ENCODE measurements at places on chromosomes 2 and 18. TPM values are rescaled to one million over a fixed set of nuclear protein-coding genes. Genes with fewer than 3 reads are reported as not detected.

DNA sequence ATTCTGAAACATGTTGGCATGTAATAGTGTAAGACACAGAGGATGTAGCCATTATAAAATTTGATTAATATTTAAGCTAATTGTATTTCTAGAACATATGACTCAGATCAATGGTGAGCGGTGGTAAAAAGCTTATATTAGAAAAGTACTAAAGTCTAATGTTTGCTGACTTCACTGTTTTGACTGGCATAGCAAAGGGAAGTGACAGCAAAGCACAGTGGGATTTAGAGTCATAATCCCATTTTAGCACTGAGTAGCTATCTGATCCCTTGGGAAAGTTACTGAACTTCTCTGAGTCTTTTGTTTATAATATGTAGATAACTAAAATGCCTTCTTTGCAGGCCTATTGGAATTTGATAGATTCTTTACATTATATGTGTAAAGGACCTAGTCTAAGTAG lies 60.4 kb downstream of the KIAA1328 start:
- H3K4me1 ChIP-seq = peaks cover 28% of the 10 kb centered on the region
- H3K27me3 ChIP-seq = no peaks in the 10 kb centered on the region
- no peak overlapping the region for H3K4me3 ChIP-seq
- H3K36me3 ChIP-seq = peaks cover 2% of the 10 kb centered on the region
- peak overlapping the region; percentile 10 for H3K27ac ChIP-seq

- H3K4me3 ChIP-seq = no peak overlapping the region
- peaks cover 3% of the 10 kb centered on the region for H3K4me1 ChIP-seq
- H3K27me3 ChIP-seq = no peaks in the 10 kb centered on the region
- DNase-seq = no peak
- H3K27ac ChIP-seq = no peak overlapping the region
Observed at GRCh38 chr2:9692456-9693195, 61.8 kb upstream of the YWHAQ start.

GRCh38 chr18:3238742-3239141 lies 8.9 kb upstream of the MYL12A start:
- H3K27ac ChIP-seq = no peak overlapping the region
- no peaks in the 10 kb centered on the region for H3K4me1 ChIP-seq
- no peak overlapping the region for H3K4me3 ChIP-seq
- no peaks in the 10 kb centered on the region for H3K36me3 ChIP-seq
- H3K27me3 ChIP-seq = no peaks in the 10 kb centered on the region

GRCh38 chr2:232854082-232854481 lies 16.0 kb upstream of the SNORC start:
- H3K36me3 ChIP-seq = peaks cover 51% of the 10 kb centered on the region
- peaks cover 27% of the 10 kb centered on the region for H3K4me1 ChIP-seq
- H3K4me3 ChIP-seq = no peak overlapping the region
- H3K27me3 ChIP-seq = no peaks in the 10 kb centered on the region
- no peak for DNase-seq

DNA sequence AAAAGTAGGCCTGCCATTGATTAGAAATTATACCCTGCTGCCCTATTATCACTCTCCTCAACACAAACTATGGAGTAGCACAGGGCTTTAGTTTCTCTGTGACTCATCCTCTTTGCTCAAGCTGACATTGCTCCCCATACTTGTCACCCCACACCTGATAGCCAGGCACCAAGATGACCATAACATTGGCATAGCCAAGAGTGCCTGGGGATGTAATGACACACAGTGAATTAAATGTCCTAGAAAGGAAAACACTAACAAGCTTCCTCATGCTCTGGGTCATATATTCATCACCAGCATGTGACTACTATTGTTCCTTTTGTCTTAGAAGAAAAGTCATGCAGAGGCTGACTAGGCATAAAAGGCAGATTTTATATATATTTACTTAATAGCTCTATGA lies 137.8 kb upstream of the RND3 start:
- H3K4me1 ChIP-seq = peaks cover 63% of the 10 kb centered on the region
- peaks cover 1% of the 10 kb centered on the region for H3K36me3 ChIP-seq
- no peak overlapping the region for H3K27ac ChIP-seq
- no peaks in the 10 kb centered on the region for H3K27me3 ChIP-seq
- no peak overlapping the region for H3K4me3 ChIP-seq
- DNase-seq = no peak

GRCh38 chr2:217738061-217738460 lies 264.7 kb downstream of the TNS1 start:
- peaks cover 22% of the 10 kb centered on the region for H3K4me1 ChIP-seq
- H3K4me3 ChIP-seq = no peak overlapping the region
- no peak for DNase-seq

GRCh38 chr2:163252199-163252598 lies 413.6 kb upstream of the KCNH7 start:
- H3K4me3 ChIP-seq = no peak overlapping the region
- no peak for DNase-seq
- no peaks in the 10 kb centered on the region for H3K36me3 ChIP-seq
- H3K27ac ChIP-seq = no peak overlapping the region
- H3K27me3 ChIP-seq = no peaks in the 10 kb centered on the region
- H3K4me1 ChIP-seq = peaks cover 30% of the 10 kb centered on the region

GRCh38 chr2:145845207-145845894 lies 1325.4 kb upstream of the ZEB2 start:
- no peak for DNase-seq
- no peak overlapping the region for H3K4me3 ChIP-seq
- H3K27ac ChIP-seq = no peak overlapping the region
- H3K36me3 ChIP-seq = no peaks in the 10 kb centered on the region
- H3K4me1 ChIP-seq = peaks cover 4% of the 10 kb centered on the region

DNA sequence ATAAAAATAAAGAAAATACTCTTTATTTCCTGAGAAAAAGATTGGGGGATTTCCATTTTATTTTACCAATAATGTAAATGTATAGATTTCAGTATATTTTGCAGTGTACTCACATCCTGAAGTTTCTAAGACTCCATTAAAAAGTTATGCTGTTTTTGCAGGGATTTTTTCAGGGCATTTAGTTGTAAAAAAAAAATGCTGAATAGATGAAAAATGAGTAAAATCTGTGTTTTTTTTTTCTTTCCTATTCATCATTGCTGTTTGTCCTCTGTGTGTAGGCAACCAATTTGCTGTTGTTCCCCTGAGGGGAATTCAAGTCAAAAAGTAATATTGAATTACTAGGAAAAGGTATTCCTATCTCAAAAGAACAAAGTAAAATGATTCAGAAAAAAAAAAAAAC lies 66.3 kb downstream of the MEIS1 start:
- no peaks in the 10 kb centered on the region for H3K4me1 ChIP-seq
- no peak for DNase-seq
- H3K36me3 ChIP-seq = no peaks in the 10 kb centered on the region

DNA sequence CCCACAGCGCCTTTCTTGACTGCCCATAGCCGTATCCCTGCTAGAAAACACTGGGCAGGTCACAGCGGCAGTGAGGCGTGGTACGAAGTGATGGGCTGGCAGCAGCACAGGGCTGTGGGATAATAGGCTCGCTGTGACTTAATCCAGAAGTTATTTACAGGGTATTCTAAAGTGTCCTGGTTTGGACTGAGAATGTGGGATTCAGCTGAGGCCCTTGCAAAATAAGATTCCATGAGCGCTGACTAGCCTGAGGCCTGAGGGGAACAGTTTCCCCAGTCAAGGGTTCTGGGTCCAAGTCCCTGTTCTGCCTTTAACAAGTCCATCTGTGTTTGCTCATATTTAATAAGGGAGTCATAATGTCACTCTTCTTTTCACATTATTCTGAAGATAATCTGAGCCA lies 34.6 kb downstream of the SETBP1 start:
- no peak overlapping the region for H3K4me3 ChIP-seq
- H3K4me1 ChIP-seq = peaks cover 30% of the 10 kb centered on the region
- no peak for DNase-seq
- H3K36me3 ChIP-seq = peaks cover 50% of the 10 kb centered on the region
- H3K27me3 ChIP-seq = no peaks in the 10 kb centered on the region

DNA sequence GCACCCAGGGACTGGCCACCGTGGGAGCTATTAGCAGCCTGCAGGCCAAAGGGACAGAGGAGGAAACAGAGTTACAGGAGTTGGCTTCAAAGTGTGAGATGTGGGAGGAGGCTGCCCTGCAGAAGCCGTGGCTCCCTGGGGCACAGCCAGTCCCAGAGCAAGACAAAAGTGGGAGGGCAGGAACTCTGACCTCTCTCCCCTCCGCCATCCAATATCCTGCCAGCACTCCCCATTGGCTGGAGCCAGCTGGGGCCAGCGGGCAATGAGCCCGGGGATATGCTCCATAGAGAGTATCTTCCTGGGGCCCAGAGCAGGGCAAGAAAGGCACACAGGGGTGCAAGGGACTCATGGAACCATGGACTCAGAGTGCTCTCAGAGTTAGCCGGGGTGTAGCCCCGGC lies 143.1 kb downstream of the INHBB start:
- no peaks in the 10 kb centered on the region for H3K4me1 ChIP-seq
- H3K27ac ChIP-seq = no peak overlapping the region
- no peak for DNase-seq
- H3K36me3 ChIP-seq = no peaks in the 10 kb centered on the region
- H3K4me3 ChIP-seq = no peak overlapping the region
- peaks cover 70% of the 10 kb centered on the region for H3K27me3 ChIP-seq

DNA sequence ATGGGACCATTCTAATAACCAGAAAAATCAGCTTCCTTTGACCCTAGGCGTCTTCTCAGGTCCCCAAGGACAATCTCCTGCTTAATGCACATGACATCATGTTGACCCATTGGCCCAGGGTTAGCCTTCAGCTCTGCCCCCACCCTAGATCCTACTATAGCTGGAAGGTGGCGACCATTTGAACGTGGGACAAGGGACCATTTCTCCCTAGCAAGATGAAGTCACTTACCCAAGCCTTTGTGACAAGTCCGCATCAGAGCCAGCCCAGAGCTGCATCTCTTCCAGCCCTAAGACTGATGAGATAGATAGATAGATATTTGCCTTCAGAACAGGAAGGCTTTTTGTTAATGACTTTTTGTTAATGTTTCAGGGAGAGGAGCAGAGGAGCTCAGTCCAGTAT lies 28.2 kb upstream of the TAF1B start:
- H3K4me1 ChIP-seq = peaks cover 14% of the 10 kb centered on the region
- no peak overlapping the region for H3K4me3 ChIP-seq
- no peak for DNase-seq
- no peaks in the 10 kb centered on the region for H3K27me3 ChIP-seq
- no peaks in the 10 kb centered on the region for H3K36me3 ChIP-seq

DNA sequence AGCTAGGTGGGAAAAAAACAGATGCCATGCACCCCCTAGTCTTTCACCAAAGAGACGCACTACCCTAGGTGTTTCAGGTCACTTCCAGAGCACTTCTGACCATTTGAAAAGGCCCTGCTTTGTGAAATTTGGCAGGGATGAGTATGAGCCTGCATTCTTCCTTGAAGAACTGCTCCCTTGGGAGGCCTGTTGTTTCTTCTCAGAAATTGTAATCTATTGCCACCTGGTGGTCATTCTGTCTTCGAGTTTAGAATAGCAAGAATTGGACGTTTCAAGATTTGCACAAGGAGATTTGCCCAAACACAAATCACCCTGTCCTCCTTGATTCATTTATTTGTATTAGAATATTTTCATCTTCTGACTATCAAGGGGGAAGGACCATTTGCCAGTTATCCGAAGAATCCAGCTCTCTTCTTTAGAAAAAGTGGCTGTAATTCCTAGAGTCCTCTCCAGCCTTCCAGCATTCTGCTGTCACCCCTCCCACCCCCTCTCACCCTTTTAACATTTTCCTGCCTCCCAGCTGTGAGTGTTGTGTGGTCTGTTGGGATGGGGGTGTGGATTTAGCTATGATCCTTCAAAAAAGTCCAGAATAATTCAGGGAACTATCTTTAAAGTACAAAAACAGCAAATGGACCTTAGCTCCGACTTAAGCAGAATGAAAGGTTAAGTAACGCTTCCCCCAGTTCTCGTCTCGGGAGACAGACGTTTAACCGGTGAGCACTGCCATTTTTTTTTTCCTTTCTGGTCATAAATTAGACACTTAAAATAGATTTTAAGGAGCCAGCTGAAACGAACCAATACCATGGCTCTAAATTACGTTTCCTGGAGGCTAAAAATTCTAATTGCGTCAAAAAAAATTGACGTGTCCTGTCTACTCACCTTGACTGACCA lies 3.7 kb upstream of the GAD1 start:
- H3K4me1 ChIP-seq = peaks cover 26% of the 10 kb centered on the region
- peaks cover 76% of the 10 kb centered on the region for H3K27me3 ChIP-seq
- no peak overlapping the region for H3K4me3 ChIP-seq
- no peak overlapping the region for H3K27ac ChIP-seq
- DNase-seq = no peak
- H3K36me3 ChIP-seq = no peaks in the 10 kb centered on the region

DNA sequence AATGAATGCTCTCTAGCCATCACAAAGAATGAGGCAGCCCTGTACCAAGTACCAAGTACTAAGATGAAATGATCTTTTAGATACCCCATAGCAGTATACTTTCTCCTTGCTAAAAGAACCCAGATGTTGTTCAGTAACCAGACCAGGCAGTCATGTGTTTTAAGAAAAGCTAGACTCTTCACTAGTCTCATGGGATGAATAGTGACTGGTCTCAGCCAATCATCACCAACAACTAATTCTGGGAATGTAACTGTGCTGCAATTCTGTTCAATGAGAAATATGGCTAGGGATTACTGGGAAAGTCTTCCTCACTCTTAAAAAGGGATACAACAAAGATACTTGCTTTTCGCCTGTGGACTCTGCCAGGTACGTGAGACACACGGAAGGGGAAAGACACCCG lies 29.5 kb downstream of the MBOAT2 start:
- no peaks in the 10 kb centered on the region for H3K27me3 ChIP-seq
- no peak overlapping the region for H3K27ac ChIP-seq
- no peak for DNase-seq
- H3K4me3 ChIP-seq = no peak overlapping the region

The GCKR gene
- not detected for total RNA-seq

The ANKZF1 gene
- 55.6 TPM for total RNA-seq

The IL36B gene
- not detected for total RNA-seq

The MLPH gene
- 22.5 TPM for total RNA-seq

The CCDC102B gene
- total RNA-seq = 18.9 TPM

Measured in osteocyte (in vitro differentiated cells).